ENCODE measurements at places on chromosomes 7 and 10. TPM values are rescaled to one million over a fixed set of nuclear protein-coding genes. Genes with fewer than 3 reads are reported as not detected.
A peak's percentile ranks its signal among the peaks of the same experiment; 100 is the strongest.

DNA sequence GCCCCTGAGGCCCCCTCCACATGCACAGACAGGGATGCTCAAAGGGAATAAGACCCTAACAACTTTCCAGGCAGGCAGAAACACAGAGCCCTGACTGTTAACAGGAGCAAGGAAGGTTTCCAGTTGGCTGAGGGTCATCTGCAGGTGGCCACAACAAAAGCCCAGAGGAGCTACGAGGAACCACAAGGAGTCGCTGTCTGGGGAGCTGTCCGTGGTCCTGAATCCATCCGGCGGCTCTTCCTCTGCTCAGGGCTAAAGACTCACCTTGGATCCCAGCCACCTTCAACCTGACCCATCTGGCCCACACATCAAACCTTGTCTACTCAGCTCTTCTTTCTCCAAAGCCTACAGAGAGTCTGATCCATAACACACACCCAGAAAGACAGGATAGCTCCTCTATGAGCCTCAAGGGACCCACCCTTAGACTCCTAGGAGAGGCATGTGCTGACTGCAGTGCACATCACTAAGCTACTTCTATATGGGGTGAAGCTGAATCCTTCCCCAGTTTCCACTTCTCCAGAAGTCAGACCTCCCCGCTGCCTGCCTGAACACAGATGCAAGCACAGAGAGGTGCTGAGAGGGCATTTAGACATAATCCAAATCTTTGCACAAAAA is 104.0 kb downstream of the SLIT1 start:
- no peak for DNase-seq

The METTL27 gene
- total RNA-seq, result 34.7 TPM

GRCh38 chr7:129370812-129371211 is 63.4 kb upstream of the STRIP2 start:
- no peak for DNase-seq

DNA sequence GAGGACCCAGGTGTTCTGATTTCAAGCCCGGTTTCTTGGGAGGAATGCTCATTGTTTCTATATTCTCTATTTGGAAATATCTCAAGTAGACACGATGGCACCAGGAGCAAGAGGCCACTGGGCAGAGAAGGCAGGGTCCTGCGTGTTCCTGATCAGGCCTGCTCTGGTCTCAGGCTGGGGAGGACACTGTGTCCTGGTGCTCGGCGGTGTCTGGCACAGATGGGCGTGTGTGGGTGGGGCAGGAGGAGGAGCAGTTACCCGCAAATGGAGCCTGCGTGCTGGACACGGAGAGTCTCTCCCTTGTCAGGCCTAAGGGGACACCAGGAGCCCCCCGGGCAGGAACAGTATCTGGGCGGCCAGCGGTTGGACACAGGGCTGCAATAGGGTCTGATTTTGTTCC is 25.9 kb upstream of the GOLGA7B start:
- DNase-seq, result no peak

DNA sequence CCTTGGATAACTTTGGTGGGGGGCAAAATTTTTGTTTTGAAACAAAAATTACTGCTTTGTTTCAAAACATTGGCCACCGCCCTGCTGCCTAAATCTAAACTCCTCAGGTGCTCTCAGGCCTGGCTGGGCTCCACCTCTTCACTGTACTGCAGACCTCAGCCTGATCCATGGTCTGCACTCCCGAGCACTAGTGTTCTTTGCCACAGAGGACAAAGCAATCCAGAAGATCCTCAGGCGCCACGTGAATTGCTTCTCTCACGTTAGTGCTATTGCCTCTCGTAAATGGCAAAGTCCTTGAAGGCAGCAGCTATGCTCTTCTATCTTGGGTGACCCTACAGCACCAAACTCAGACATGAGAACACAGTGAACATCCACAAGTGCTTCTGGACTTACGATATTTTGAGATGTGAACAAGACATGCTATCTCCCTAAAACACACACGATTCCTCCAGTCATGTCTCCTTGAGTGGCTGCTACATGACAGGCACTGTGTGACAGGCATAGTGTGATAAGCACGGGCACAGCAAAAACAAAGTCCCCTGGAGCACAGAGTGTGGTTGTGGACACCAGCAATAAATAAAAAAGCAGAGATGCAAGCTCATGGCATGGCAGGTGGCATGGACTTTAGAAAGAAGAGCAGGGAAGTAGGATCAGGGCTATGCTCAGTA is 582.1 kb upstream of the DPP6 start:
- DNase-seq, result no peak

- peak; percentile 82 for DNase-seq
Observed at GRCh38 chr7:29488977-29489376, 74.7 kb upstream of the PRR15 start.

GRCh38 chr10:79046326-79046725 is 22.4 kb upstream of the ZMIZ1 start:
- DNase-seq, result no peak

GRCh38 chr10:36681751-36682632 is 443.4 kb upstream of the ANKRD30A start:
- DNase-seq, result no peak

GRCh38 chr7:84633-85020 is 107.7 kb upstream of the FAM20C start:
- no peak for DNase-seq

DNA sequence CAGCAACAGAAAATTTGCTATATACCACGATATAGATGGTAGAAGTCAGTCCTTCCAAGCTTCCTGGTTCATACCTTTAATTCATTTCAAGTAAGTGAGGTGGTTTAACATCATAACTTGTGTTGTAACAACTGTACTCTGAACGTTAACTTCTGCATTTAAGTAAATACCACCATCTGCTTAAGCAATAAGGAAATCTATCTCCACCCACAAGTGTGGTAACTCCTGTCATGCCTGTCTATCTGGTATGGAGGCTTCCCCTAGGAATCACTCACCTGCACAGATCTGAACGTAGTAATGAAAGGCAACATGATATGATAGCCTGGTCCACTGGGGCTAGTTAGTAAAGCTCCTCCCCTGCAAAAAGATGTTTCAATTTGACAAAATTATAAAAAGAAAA is 2.3 kb downstream of the ERLIN1 start:
- DNase-seq, result peak; percentile 14

DNA sequence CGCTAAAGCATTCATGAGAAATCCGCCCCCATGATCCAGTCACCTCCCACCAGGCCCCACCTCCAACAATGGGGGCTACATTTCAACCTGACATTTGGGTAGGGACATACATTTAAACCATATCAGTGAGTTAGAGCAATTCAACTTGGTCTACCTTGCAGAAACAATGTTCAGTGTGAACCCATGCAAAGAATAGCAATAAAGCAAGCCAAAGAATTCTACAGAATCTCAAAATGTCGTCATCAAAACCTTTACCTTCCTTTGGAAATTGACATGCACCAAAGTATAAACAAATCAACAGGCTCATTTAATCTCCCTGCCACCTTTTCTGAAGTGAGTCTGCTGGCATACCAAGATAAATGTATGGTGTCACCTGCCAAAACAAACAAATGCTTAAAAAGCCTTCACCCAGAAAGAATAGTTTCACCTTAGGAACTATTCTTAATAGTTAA is 68.8 kb upstream of the ABLIM1 start:
- DNase-seq, result no peak
